ENCODE measurements at places on chromosomes 6 and 20.

DNA sequence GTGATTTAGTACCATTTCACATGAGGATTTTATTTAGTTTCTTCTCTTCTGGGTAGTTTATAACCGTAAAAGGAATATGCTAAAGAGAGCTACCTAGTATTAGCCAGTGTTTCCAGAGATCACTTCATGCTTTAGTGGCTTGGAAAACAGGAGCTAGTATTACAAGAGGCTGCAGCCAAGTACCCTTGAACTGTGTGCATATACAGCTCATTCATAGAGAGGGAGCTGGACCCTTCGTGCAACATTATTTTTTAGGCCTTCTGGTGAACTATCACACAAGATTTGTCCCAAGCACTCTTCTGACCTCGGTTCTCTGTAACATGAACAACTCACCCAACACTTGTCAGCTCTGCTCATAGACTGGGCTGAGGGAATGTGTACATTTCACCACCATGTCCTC is 74.9 kb upstream of the RIN2 start:
- DNase-seq, result no peak

DNA sequence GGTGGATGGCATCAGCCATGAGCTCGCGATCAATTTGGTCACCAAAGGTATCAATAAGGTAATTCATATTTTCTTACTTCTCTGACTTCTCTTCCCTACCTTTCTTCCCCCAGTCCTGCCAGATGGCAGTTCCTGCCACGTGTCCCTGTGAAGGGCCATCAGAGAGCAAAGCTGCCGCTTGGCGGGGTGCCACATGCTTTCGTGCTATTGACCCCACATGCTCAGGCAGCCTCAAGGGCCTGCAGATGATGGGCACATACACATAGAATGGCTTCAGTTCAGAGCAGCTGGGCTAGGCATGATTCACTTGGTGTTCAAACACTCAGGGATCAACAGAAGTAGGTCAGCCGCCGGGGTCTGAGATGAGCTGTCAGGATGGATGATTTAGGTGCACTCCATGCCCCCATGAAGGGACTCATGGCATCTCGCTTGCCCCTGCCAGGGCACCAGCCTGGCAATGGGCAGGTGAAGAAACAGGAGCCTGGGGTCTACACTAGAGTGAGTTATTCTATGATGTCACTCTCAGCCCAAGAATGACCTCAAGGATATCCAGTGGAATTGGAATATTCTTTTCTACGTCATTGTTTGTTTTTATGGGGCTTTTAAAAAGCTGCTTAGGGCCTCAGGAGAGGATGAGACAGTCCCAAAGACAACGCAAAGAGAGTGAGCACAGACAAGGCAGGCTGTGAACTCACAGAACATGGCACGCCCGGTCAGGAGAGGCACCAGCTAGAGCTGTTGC is 25.5 kb downstream of the BANF2 start:
- no peak for DNase-seq

DNA sequence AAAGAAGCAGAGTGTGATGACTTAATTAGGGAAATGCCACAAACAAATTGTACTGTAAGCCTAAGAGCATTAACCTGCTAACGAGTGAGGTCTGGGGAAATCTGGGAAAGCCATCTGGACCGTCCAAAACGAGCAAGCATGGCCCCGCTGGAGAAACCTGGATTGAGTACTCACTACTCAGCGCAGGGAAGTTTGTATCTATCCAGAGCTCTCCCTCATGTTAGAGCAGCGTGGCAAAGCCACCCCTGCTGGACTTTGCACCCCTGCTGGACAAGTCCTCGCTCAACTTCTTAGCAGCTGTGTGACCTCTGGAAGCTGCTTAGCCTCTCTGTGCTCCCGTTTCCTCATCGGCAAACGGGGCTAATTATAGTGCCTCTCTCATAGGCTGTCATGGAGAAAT is 37.3 kb downstream of the PSMG4 start:
- no peak for DNase-seq

DNA sequence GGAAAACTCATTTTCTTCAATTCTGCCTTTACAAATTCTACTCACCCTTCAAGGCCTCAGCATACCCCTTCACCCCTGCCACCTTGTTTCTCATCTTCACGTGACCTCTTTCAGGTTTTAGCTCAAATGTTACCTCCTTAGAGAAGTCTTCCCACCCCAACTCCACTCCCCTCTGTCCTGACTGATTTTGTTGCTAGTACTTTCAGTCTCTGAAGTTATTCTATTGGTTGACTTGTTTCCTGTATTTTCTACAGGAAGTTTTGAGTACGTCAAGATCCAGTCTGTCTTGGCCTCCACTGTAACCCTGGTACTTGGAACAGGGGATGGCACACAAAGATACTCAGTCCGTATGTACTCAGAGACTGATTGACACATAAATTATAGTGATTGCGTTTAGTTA is 296.1 kb downstream of the DHX35 start:
- DNase-seq, result no peak

GRCh38 chr6:167689751-167690150 is 137.0 kb upstream of the AFDN start:
- no peak for DNase-seq

DNA sequence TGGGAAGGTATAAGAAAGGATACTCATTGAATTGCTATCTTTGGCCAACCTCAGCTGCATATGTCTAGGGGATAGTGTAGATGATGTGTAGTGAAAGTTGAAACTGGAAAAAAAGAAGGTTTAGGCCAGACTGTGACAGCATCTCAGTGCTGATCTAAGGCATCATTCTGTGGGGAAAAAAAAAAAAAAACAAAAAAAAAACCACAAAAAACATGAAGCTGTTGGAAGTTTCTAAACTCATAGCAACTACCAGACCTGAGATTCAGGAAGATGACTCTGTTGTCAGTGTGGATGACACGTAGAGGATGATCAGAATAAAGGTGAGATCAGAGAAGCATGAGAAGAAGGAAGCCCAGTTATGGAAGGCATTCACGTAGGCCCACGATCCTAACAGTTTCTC is 100.8 kb upstream of the CNKSR3 start:
- no peak for DNase-seq

- DNase-seq, result no peak
These were observed 6.9 kb downstream of the SPDEF start for GRCh38 chr6:34549026-34549803.

- DNase-seq, result no peak
These were observed 125.3 kb upstream of the SLC2A12 start for GRCh38 chr6:134177753-134178160.
